NCI-H524 (cell line): ENCODE measurements at places on chromosomes 4 and X.
A peak's percentile ranks its signal among the peaks of the same experiment; 100 is the strongest.

GRCh38 chr4:47462799-47463234, 685 bp downstream of the COMMD8 start:
- no peak for DNase-seq

DNA sequence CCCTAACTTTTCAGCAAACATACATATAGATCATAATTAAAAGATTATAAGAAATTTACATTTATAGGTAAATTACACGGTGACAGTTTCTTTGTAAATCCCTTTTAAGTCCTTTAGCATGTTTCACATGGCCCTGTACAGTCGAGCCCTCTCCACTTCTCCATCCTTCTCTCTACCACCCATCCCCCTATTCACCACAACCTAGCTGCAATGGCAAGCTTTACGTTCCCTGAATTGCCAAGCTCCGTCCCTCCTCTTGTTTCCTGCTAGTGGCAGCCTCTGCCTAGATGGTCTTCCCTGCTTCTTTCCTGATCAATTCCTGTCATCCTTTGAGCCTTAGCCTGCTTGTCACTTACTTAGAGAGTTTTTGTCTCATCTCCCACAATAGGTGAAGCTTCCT, 116.2 kb downstream of the TMA16 start:
- no peak for DNase-seq

- no peak for DNase-seq
Observed at GRCh38 chr4:73832651-73833237, 3.7 kb upstream of the CXCL6 start.

DNA sequence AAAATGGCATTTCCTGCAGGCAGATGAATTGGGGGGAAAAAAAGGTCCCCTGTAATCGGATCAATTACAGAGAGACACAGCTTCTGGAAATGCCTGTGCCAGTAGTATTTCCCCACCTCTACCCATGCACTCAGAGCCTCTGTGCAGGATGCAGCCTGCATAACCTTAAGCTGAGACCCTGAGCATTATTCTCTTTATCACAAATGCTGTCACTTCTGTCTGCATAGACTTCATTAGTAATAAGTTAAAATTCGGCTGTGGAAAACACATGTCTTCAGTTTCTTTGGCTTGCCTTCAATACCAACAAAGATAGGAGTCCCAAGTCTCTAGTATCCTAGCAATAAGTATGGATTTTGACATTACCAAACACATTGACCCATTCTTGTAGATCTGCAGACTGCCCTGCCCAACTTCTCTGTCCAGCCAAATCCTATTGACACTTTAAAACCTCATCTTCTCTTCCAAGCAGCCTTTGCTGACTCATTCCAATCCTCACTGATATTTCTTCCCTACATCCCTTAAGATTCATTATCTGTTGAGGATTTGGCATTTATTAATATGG, 70.8 kb downstream of the LUZP4 start:
- DNase-seq = no peak

- no peak for DNase-seq
Observed at GRCh38 chr4:184280591-184281071, 63.0 kb upstream of the ENPP6 start.

GRCh38 chr4:105644257-105644656, 64.2 kb downstream of the INTS12 start:
- no peak for DNase-seq

DNA sequence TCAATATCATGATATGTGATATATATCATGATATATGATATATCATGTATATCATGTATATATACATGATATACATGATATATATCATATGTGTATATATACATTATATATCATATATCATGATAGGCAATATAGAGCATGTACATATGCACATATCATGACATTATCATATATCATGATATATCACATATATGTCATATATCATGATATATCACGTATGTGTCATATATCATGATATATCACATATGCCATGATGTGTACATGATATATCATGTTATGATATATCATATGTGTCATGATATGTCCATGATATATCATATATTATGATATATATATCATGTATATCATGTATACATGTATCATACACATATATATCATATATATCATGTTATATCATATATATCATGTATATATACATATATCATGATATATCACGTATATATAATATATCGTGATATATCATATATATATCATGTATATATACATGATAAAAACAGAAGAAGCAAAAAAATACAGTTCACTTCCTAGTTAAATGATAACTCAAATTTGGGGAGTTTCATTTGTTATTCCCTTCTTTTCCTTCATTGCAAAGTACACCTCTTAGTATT, 670.1 kb upstream of the EPHA5 start:
- DNase-seq = no peak

DNA sequence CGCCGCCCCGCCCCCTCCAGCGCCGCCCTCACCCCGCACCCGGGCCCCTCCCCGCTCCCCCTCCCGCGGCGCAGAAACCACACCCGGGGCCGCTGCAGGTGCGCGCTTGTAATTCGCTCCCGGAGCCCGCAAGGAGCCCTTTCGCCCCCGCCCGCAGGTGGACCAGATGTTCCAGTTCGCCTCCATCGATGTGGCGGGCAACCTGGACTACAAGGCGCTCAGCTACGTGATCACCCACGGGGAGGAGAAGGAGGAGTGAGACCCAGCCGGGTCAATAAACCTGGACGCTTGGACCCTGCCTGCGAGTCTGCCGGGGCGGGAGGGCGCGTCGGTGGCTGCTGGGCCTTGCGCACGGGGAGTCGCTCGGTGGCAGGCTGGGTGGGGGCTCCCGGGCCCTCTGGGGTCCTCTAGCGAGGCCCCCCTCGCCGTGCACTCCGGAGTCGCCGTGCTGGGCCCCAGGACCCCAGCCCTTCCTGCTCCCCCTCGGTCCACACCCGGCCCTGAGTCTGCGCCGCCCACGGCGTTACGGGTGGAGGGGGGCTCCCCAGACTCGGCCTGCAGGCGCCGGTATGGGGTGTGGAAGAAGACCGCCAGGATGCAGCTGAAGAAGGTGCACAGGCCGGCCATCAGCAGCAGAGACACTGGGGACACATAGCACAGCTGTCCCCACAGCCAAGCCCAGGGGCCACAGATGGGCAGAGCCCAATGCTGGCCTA, 7.1 kb downstream of the SLC49A3 start:
- peak; percentile 65 for DNase-seq

DNA sequence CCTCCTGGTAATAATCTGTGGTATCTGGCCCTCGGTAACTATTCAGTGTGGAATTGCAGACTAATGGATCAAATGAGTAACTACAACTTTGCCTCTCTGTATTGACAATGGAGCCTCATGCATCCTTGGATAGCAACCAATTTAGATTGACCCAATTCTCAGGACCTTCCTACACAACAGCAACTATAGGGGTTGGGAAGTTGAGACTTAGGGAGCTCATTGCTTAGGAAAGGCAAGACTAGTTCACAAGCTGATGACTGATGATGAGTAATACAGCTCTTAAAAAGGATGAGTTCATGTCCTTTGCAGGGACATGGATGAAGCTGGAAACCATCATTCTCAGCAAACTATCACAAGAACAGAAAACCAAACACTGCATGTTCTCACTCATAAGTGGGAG, 47.5 kb upstream of the KLHL13 start:
- DNase-seq = no peak

GRCh38 chrX:150326541-150327247, 36.4 kb upstream of the MAMLD1 start:
- no peak for DNase-seq

- peak; percentile 1 for DNase-seq
Observed at GRCh38 chr4:37715889-37716402, 29.8 kb upstream of the RELL1 start.

DNA sequence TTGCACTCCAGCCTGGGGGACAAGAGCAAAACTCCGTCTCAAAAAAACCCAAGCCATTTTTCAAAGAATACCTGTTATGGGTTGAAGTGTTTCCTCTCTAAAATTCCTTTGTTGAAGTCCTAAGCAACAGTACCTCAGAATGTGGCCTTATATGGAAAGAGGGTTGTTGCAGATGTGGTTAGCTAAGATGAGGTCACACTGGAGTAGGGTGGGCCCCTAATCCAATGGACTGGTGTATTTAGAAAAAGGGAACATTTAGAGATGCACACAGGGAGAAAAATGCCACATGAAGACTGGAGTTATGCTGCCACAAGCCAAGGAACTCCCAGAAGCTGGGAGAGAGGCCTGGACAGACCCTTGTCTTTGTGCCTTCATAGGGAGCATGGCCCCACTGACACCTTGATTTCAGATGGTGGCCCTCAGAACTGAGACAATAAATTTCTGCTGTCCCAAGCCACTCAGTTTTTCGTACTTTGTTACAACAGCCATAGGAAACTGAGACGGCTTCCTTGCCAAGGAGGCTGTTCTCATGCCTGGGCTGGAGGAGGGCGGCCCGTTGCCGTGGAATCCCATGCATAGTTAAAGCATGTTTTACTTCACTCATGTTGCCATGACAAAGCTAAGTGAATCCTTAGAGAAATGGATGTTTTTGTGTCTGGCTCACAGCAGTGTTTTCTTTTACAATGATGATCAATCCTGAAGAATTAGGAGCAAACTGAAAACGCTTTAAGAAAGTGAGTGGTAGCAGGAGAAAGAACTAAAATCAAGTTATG, 16.5 kb downstream of the TRAPPC2 start:
- DNase-seq = no peak

DNA sequence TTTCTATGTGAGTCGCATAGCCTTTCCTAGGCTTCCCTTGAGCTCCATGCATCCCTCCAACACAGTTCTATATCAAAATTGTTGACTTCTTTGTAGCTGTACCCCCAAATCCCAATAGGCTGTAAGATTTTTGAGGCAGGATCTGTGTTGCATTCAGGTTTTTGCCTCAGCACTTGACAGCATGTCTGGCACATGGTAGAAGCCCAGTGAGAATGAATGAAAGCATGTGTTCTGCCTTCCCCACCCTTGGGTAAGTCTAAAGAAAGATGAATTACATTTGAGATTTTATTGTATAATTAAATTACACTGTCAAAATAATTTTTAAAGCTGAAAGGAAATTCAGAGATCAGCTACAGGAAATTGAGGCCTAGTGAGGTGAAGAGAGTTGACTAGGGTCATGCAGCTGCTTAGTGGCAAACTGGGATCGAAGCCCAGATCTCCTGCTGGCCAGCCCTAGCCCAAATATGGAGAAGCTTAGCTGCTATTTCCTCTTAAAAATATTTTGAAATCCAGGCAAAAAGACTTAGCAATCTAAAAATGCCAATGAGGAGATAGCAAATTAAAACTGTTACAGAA, 122.5 kb downstream of the SPATA18 start:
- DNase-seq = no peak

GRCh38 chrX:51893931-51894696, 691 bp downstream of the MAGED1 start:
- peak; percentile 55 for DNase-seq

- no peak for DNase-seq
Observed at GRCh38 chrX:69362354-69362753, 141.8 kb upstream of the NALF2 start.

DNA sequence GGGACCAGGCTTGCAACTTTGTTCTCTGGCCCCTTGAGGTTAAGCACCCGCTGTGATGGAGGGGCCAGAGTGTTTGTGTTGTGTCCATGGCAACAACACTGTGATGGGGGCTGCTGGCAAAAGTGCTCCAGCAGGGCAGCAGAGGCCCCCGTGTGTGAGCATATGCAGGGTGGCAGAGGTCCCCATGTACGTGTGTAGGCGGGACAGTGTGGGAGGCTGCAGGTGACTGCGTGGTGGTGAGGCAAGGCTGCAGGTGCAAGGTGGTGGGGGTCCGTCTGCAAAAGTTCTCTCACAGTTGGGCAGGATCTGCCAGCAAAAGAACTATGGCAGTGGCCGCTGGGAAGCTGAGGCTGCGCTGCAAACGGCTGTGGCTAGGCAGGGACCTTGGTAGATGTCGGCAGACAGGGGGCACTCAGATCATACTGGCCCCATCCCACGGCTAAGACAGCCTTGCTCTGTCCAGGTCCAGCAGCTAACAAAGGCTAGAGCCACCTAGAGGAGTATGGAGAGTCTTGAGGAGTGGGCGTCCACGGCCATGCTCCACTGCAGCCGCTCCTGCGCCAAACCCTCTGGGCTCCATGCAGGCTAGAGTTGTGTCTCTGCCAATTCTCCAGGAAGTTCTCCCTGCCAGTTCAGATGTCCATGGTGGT, 46.8 kb upstream of the PASD1 start:
- DNase-seq = no peak

- DNase-seq = no peak
Observed at GRCh38 chr4:166014411-166014810, 141.4 kb downstream of the TLL1 start.

GRCh38 chr4:98908703-98909262, 20.1 kb downstream of the EIF4E start:
- no peak for DNase-seq

DNA sequence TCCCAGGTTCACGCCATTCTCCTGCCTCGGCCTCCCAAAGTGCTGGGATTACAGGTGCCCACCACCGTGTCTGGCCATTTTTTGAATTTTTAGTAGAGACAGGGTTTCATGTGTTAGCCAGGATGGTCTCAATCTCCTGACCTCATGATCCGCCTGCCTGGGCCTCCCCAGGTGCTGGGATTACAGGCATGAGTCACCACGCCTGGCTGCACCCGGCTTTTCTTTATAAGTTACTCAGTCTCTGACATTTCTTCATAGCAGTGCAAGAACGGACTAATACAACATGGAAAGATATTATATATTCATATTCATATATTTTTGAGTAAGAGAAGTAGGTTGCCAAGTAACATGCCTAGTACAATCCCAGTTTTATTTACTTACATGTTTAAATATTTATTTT, 22.9 kb downstream of the SHROOM3 start:
- DNase-seq = no peak

- no peak for DNase-seq
Observed at GRCh38 chr4:60721685-60722084, 478.4 kb upstream of the ADGRL3 start.

DNA sequence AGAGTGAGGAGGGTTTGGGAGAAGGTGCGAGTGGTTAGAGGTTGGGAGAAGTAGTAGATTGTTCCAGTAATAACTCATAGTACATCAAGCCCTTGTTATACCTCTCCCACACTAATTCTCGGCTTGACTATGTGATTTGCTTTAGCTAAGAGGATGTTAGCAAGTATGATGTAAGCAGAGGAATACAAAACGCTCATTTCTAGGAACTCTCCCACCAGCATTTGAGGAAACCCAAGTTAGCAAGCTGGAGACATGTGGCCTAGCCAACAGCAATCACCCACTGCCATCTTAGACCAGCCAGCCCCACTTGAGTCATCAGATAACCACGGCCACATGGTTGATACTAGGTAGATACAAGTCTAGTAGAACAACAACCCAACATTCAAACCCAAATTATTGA, 14.2 kb downstream of the FTHL17 start:
- DNase-seq = no peak

DNA sequence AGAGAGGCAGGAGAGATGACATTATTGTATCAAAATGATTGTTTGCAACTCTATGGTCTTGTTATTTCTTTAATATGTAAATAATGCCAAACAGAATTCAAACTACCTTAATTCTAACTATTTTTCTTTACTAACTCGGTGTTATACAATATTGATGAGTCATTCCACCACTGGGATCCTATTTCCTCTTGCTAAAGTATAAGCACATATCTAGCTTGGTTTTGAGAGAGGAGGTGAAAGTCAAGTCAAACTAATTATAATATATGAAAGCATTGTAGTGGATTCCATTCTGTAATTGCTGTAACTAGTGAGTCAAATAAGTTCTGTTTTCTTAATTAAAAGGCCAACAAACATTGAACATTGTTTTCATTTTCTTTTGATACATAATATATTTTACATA, 837.6 kb downstream of the PDHA2 start:
- no peak for DNase-seq

GRCh38 chrX:107470971-107471370, 21.5 kb downstream of the FRMPD3 start:
- no peak for DNase-seq

- no peak for DNase-seq
Observed at GRCh38 chrX:37599729-37600128, 28.3 kb downstream of the LANCL3 start.

- no peak for DNase-seq
Observed at GRCh38 chrX:120305531-120306141, 5.6 kb downstream of the TMEM255A start.
